ENCODE measurements at places on chromosomes 6 and 20. TPM values are rescaled to one million over a fixed set of nuclear protein-coding genes. Genes with fewer than 3 reads are reported as not detected.
A peak's percentile ranks its signal among the peaks of the same experiment; 100 is the strongest.

BEND6 gene
- 1.8 TPM for total RNA-seq

SAPCD1 gene
- total RNA-seq, result 1.8 TPM

PTPRT gene
- total RNA-seq, result 0.07 TPM

OR12D3 gene
- not detected for total RNA-seq

BAK1 gene
- total RNA-seq, result 50.5 TPM

GINS1 gene
- 46.6 TPM for total RNA-seq

FLRT3 gene
- total RNA-seq, result 3.2 TPM

DNA sequence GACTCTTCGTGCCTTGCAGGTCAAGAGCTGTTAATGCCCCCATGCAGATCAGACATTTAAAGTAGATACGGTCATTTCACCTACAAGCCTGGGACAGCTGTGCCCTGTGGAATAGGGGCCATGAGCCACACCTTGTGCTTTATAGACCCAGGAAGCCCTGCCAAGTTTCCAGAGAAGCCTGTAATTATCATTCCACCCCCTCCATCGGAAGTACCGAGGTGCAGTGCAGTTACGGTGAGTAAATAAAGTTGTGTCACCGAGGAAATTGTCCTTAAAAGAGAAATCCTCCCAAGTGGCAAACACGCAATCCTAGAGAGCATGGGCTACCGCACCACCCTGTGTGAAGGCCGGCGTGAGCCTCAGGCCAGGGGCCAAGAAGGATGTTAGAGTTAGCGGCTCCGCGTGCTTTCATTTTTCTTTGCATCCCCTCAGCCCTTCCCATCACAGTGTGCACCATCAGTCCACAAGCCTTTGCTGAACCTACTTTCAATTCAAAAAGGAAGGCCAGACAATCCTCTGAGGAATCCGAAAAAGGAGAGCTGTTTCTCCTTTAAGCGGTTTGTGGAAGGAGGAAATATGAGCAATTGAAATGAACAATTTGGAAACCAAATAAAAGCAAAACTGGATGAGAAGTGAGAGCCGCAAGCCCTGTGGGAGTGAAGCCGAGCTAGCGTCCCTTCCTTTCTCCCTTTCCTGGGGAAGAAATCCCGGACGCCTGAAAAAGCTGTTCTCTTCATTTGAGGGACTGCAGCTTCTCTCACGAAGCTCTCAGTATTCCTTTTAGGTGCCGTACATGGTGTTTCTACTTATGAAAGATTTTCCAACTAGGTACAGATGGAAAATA lies 183.3 kb upstream of the PDE10A start:
- peak; percentile 16 for DNase-seq

- DNase-seq, result peak; percentile 83
These were observed 357.5 kb downstream of the ZFAND3 start for GRCh38 chr6:38176797-38177751.

GRCh38 chr6:111563581-111563980 lies 42.1 kb downstream of the TRAF3IP2 start:
- no peak for DNase-seq

GRCh38 chr6:73704260-73704659 lies 8.3 kb downstream of the CD109 start:
- DNase-seq, result no peak

All from H7 (cell line).